ENCODE measurements at places on chromosomes 1 and 21.

DNA sequence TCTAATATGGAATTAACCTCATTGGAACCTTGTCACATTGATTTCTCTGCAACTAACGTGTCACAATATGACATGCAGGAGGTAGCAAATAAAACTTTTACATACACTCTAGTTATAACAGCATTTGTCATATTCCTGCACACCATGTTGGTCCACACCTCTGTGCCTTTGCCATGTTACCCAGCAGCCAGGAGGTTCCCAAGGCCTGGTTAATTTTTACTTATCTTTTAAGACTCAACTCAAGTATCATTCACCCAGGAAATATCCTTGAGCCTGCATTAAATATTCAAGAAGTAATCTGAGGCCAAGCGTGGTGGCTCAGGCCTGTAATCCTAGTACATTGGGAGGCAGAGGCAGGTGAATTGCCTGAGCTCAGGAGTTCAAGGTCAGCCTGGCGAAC is 447.2 kb upstream of the NR5A2 start:
- DNase-seq = no peak

GRCh38 chr1:206895325-206895724 is 1.9 kb upstream of the IL24 start:
- no peak for DNase-seq

DNA sequence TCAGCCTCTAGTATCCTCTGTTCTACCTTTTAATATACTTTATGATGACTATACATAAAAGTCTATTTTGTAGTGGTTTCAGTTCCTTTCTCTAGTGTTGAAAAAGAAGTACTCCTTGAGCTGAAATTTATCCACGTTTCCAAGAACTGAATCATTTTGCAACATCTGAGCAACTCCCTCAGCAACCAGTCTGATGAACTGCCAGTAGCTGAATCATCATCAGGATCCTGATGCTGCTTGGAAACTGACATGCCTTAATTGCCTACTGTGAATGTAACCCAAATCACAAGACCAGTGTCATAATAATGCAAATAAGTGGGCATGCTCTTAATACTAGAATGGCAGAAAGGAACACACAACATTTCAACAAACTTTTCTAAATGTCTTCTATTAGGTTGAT is 103.3 kb downstream of the CYYR1 start:
- no peak for DNase-seq

GRCh38 chr21:26572076-26572701 is 897 bp downstream of the CYYR1 start:
- DNase-seq = no peak

DNA sequence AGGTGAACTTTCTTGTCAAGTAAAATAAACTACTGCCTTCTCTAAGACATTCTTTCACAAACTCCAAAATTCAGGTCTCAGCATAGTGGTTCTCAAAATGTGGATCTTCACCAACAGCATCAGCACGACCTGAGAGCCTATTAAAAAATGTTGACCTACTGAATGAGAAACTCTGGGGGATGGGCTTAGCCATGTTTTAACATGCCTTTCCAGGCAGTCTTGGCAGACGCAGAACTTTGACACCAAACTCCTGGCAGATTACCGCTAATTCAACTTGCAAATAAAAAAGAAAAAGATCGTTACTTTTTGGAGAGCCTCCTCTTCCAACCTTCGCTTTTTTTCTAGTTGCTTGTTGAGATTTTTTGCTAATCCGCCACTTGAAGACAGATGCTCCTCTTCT is 35.1 kb downstream of the ARHGAP29 start:
- no peak for DNase-seq

DNA sequence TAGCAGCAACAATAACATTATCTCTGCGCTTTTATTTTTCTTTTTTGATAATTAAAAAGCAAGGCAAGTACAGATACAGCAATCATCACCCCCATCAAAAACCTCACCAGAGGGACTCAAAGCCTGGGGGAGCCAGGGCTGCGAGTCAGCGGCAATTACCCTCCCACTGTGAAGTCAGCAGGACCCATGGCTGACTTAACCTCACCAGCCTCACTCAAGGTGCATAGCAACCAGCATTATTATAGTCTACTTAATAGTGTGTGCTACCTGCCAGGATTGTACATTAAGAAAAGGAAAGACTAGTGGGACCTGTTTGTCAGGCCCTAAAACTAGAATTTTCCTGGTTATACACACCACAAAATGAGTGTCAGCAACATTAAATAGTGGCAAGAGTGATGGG is 28.9 kb upstream of the SERBP1 start:
- DNase-seq = no peak

DNA sequence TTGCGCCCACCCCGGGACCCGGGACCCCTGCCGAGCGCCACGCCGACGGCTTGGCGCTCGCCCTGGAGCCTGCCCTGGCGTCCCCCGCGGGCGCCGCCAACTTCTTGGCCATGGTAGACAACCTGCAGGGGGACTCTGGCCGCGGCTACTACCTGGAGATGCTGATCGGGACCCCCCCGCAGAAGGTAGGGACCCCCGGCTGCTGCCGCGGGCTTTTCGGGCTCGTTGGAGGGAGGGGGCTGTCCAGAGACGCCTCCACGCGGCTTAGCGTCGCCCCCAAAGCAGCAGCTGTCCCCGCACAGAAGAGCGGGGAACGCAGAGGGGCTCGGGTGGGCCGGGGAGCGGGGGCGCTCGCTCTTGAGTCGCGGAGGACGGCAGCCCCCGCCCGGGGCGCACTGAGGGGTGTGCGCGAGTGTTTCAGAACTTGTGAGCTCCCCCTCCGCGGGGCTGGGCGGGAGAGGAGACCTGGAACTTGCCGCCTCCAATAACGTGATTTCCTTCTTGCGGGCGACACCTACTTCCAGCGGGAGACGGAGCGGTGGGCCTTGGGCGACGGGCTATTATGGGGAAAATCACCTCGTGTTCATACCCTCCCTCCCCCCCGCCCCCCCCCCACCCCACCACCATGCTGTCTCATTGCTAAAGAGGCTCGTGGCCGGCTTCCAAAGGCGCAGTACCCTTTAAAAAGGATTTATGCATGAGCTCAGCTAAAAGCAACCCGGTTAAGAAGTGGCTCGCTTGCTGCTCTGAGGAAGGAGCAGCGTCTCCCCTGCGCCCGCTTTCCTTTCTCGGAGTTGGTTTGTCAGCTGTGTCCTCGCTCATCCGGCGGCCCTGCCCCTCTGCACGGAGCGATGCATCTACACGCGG is 664 bp downstream of the BACE2 start:
- DNase-seq = no peak

GRCh38 chr1:228647523-228648444 is 87.5 kb upstream of the RHOU start:
- DNase-seq = no peak

DNA sequence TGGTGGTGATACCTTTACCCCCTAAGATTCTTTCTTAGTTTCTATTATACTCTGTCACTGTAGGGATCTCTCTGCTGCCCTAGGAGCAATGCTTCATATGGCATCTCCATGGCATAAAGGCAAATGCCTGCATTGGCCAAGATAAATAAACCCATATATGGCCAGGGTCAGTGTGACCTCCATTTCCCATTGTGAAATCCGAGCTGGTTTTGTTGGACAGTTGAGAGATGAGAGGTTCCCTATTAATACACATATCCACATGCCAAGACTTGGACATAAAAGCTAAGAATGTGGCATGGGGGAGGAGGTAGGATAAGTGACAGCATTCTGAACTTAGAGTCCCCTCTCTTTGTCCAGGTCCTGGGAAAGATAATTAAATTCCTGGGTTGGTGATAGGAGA is 1.4 kb downstream of the TPM3 start:
- DNase-seq = no peak

GRCh38 chr1:200739702-200740570 is 1.2 kb downstream of the CAMSAP2 start:
- no peak for DNase-seq

DNA sequence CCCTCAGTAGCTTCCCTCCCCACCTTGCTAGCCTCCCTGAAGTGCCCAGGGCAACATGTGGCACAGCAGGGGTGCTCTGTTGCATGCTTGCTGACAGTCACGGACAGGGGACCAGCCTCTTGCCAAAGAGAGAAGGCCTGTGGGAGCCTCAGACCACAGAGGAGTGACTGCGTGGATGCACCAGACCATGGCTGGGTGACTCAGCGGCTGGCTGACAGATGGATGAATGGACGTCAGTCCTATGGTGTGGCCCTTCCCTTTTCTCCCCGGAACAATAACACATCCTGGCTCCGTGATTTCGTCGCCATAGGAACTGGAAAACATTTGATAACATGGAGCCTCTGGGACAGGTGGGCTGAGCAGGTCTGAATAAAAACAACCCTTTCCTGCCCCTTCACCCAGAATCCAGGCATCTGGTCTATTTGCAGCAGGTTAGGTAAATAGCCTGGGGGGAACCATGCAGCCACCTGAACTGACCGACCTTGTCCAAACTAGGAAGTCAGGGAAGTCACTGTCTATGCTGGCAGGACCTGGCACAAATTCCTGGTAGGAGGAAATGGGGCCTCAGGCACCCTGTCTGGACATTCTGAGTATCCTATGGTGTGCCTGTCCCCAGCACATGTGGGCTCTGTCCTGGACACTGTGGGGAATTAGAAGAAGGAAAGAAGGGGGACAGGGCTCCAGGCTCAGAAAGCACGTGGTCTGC is 53.3 kb downstream of the NENF start:
- DNase-seq = no peak

DNA sequence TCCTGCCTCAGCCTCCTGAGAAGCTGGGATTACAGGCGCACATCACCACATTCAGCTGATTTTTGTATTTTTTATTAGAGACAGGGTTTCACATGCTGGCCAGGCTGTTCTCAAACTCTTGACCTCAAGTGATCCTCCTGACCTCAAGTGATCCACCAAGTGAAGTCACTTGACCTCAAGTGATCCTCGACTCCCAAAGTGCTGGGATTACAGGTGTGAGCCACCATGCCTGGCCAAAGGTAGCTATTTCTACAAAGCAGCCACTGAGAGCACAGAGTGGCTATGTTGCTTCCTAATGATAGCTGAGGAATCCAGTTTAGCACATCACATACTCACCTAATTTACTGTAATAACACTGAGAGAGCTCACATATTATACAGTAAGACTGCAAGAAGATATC is 44.8 kb upstream of the CPLANE2 start:
- DNase-seq = no peak

- no peak for DNase-seq
Observed at GRCh38 chr21:20882462-20883407, 115.5 kb upstream of the NCAM2 start.

DNA sequence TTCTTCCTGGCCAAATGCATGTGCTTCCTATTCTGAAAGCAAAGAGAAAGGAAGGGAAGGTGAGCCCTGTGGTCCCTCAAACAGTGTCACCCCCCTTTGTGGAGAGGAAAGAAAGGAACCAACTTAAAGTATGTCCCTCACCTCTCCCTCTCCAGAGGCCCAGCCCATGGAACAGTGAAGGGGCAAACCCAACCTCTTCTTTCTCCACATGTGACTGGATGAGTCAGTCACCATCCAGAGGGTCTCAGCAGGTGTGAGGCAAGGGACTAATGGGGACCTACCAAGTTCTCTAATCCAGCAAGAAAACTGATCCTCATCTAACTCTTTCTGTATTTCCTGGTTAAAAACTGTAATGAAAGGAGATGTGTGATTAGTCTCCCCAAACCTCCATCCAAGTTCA is 145.7 kb downstream of the EDEM3 start:
- DNase-seq = no peak

- DNase-seq = no peak
Observed at GRCh38 chr1:108590441-108590840, 30.5 kb downstream of the EEIG2 start.

DNA sequence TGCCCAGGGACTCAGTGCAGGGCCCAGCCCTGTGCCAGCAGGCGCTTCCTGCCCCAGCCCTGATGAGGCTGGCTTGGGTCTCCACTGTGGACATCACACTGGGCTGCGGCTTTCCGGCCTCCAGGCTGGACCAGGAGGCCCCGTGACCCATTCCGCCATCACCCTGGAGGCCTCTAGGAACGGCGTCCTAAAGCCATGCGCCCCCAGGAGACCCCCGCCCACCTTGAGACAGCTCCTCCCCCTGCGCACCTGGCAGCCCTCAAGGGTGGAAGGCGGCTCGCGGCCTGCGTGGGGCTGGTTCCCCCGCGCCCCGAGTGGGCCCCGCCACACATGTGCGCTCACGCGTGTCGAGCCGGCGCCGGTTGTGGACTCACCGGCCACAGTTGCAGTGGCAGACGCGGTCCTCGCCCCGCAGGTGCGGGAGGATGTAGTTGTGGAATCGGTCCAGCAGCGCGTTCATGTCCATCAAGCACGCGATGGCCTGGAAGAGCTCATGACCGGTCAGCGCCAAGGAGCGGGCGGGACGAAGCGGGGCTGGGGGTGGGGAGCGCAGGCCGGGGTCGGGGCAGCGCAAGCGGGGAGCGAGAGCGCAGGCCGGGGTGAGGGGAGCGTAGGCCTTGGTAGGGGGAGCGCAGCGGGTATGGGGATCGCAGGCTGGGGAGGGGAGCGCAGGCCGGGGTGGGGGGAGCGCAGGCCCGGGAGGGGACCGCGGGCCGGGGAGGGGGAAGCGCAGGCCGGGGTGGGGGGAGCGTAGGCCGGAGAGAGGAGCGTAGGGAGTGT is 924 bp downstream of the TMEM240 start:
- DNase-seq = no peak

DNA sequence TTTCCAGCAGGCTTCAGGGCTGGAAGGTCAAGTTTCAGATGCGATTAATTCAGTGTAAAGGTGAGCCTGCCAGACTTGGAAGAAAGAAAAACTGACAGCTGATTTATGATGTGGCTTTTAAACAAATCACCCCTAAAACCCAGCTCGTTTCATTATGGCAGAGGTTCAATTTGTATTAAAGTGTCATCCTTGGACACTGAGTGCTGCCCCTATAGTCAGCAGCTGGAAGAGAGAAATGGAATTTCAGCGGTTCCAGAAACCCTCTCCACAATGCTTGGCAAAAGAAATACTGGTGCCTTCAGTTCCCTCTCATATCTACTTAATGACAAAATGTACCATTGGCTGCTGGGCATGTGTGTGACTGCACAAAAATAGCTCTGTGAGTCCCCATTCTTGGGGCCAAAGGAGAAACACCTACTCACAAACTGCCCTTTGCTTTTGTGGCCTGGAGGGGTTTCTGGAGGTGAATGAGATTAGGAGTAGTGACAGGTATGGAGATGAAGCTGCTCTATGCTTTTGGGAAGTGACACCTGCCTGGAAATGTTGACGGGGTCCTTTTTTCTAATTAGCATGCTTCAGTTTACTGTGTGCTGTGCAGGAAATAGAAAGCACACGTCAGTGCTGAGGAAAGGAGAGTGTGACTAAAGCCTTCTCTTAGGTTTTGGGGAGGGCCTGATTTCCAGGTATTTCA is 95.1 kb upstream of the TSPAN2 start:
- DNase-seq = no peak
